IMR-90 (cell line): ENCODE measurements at places on chromosomes 1 and 21.
A peak's percentile ranks its signal among the peaks of the same experiment; 100 is the strongest.

- no peaks in the 10 kb centered on the region for H3K27me3 ChIP-seq
- no peak overlapping the region for H3K27ac ChIP-seq
- H3K4me3 ChIP-seq: no peak overlapping the region
- DNase-seq: no peak
Observed at GRCh38 chr1:113415310-113416070, 25.2 kb downstream of the MAGI3 start.

GRCh38 chr21:36183144-36183795 is 26.6 kb downstream of the DOP1B start:
- H3K36me3 ChIP-seq: no peaks in the 10 kb centered on the region; the same call in 1 of the 2 replicates
- H3K27ac ChIP-seq: no peak overlapping the region
- DNase-seq: no peak

- H3K4me1 ChIP-seq: no peaks in the 10 kb centered on the region
- H3K36me3 ChIP-seq: no peaks in the 10 kb centered on the region
- H3K4me3 ChIP-seq: no peak overlapping the region
- H3K27me3 ChIP-seq: no peaks in the 10 kb centered on the region
- no peak overlapping the region for H3K27ac ChIP-seq
Observed at GRCh38 chr1:38326135-38326534, 279.5 kb upstream of the POU3F1 start.

GRCh38 chr1:111205714-111206050 is 5.2 kb upstream of the DENND2D start:
- no peaks in the 10 kb centered on the region for H3K36me3 ChIP-seq
- peaks cover 22% of the 10 kb centered on the region for H3K27me3 ChIP-seq
- DNase-seq: peak; percentile 76
- no peak overlapping the region for H3K4me3 ChIP-seq
